NCI-H2029 (cell line): ENCODE measurements at places on chromosomes 3 and 15.

DNA sequence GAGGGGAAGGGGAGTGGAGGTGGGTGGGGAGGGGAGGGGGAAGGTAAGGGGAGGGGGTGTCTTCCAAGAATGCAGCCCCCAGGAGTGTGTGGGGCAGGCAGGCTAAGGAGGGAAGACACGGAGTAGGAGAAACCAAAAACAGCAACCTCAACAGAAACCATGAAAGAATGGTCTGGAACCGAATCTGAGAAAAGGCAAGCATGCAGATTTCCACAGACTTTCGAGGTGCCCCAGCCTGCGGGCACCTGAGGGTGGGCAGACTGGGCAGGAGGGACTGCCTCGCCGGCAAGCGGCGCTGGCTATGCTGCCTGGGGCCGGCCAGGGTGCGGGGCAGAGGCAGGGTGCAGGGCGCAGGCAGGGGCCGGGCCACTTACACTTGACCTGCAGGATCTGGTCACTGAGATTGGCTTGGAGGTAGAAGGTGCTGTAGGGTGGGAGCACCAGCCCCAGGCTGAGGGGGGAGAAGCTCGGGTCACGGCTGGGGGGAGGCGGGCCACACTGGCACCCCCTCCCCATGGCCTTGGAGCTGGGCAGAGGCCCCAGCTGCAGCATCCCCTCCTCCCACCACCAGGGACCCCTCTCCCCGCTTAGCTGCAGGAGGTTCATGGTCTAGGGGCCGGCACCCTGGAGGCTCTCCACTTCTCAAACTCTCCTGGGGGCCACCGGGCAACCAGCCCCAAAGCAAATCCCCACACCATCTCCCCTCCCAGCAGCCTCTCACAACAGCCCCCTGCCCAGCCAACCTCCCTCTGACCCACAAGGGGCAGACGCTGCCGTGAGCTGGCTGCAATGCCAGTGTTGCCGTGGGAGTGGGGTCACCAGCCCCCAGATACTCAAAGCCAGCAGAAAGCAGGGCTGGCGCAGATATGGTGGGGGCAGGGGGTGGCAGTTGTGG is 15.3 kb upstream of the TMEM115 start:
- DNase-seq, result no peak

- DNase-seq, result no peak
These were observed 27.5 kb upstream of the THRB start for GRCh38 chr3:24522146-24522579.

- no peak for DNase-seq
These were observed 118.2 kb upstream of the STRIT1 start for GRCh38 chr3:155411500-155412223.

DNA sequence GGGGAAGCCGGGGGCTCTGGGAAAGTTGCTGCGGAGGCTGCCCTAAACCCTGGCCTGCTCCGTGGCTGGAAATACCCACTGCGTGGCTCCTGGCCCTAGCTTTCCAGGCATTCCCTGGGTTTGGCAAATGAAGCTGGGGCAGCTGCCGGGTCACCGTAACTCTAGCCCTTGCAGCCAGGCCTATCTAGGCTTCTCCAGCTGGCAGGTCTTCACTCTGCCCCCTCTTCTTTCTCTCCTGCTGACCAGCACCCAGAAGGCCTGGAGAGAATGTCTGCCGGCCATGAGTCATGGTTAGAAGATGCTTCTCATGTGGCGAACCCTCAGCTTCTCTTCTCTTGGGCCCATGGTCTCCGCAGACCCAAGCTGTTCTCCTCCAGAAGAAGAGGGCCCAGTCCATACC is 5.6 kb upstream of the DLL4 start:
- DNase-seq, result no peak
